ENCODE measurements at places on chromosomes 7 and 10.

DNA sequence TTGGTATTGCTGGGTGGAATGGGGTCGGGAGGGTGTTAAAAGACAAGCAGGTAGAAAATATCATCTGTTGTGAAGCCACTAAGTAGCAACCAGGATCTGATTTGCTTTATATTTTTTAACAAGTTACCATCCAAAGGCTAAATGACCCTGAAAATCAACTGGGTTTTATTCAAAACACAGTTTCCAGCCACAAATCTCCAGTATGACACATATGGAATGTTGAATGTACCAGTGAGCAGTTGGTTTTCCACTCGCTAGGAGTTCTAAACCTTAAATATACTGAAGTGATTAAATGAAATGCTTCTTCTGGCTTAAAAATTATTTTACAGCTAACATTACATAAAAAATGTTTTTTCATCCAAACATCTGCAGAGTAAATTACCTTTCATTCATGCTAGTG lies 112.5 kb downstream of the PDE1C start:
- DNase-seq: no peak

GRCh38 chr7:94567396-94567795 lies 57.8 kb downstream of the CASD1 start:
- no peak for DNase-seq

GRCh38 chr7:113087071-113087998 lies 708 bp upstream of the GPR85 start:
- DNase-seq: no peak

- DNase-seq: peak; percentile 48
Observed at GRCh38 chr7:42453931-42454361, 216.9 kb upstream of the GLI3 start.

DNA sequence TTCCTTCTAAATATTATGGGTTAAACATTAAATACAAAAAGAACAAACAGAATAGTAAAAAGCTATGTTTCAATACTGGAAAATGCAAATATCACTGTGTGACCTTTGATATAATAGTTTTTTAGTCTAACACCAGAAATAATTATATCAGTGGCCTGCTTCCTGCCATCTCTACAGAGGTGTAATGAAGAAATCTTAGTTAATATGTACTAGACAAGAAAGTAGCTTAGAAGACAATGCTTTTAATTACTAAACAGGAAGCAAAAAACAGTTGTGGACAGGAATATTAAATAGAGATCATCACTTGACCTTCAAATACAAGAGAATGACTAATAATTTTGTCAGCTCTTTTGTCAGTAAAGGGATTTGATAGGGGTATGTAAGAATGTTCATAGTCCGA lies 47.4 kb upstream of the LRRN3 start:
- DNase-seq: no peak

- DNase-seq: peak; percentile 13
Observed at GRCh38 chr7:1902231-1902855, 232.3 kb downstream of the ELFN1 start.

DNA sequence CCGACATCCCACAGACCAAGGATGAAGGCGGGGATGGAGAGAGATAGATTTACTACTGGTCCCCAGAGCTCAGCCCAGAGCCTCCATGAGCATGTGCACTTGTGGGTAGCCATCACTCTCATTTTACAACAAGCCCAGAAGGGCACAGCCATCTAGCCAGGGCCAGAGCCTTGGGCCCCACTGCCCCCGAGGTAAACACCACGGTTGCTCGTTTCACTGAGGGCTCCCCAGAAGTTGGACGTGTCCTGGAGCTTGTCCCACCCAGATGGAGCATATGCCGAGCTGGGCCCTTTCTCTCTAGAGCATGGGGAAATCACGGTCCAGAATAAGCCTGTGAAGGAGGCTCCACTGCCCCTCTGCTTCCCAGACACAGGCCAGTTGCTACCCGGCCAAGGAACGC lies 9.0 kb upstream of the TMEM120A start:
- DNase-seq: no peak

GRCh38 chr7:44761207-44762161 lies 12.8 kb downstream of the ZMIZ2 start:
- DNase-seq: no peak

DNA sequence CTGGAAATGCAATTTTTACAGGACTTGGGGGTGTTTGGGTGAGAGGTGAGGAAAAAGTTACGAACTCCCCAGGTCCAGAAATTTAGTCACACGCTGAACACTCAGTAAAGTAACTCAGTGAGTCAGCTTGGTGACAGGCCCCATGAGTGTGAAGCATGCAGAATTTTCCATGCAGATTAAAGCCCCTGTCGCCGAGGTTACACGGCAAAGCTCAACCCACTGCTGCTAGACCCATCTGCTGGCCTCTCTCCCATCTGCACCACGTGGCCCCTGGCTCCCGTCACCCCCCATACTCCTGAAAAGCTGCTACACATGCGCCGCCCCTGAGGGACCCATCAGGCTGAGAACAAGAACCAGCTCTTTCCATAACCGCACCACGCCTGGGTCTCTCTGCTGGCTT lies 7.0 kb upstream of the MMP21 start:
- peak; percentile 54 for DNase-seq

DNA sequence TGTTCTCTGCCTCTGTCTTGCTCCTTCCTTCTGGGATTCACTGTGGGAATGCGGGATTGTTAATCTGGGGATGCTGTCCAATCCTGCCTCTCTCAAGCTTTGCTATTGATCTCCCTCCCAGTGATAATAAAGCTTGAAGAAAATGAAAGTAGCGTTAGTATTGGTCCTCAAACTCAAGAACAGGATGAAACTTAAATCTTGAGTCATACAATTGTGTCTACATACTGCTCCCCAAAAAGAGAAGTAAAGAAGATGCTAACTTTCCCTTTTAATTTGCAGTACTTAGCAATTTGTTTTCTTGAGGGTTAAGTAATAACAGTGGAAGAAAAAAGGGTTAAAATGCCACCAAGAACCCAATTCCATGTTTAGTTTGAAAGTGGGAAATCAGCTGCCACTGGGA lies 13.6 kb downstream of the CFTR start:
- no peak for DNase-seq

GRCh38 chr10:126844406-126844805 lies 60.8 kb upstream of the DOCK1 start:
- no peak for DNase-seq
